DMS79 (cell line): ENCODE measurements at places on chromosomes 7 and 10.

- no peak for DNase-seq
Measured at GRCh38 chr10:88765816-88766215, 6.0 kb downstream of the LIPN start.

DNA sequence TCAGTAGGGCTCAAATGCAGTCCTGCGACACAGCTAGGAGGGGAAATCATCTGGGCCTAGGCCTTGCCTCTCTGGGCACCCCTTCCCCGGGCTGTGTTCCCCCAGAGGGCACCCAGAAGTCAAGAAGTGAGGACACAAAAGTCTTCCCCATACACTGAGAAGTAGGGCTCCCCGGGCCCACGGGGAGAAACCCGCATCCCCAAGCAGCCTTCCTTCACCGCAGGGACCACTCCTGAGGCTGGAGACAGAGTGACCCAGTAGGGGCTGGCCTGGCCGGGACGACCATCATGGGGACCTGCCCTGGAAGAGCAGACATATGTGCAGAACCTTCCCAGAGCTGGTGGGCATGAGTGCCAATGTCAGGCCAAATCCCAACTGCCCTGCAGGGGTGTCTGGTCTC lies 163.5 kb downstream of the GFRA1 start:
- DNase-seq = no peak

- DNase-seq = no peak
Measured at GRCh38 chr7:142385491-142386340, 127.9 kb upstream of the PRSS58 start.

DNA sequence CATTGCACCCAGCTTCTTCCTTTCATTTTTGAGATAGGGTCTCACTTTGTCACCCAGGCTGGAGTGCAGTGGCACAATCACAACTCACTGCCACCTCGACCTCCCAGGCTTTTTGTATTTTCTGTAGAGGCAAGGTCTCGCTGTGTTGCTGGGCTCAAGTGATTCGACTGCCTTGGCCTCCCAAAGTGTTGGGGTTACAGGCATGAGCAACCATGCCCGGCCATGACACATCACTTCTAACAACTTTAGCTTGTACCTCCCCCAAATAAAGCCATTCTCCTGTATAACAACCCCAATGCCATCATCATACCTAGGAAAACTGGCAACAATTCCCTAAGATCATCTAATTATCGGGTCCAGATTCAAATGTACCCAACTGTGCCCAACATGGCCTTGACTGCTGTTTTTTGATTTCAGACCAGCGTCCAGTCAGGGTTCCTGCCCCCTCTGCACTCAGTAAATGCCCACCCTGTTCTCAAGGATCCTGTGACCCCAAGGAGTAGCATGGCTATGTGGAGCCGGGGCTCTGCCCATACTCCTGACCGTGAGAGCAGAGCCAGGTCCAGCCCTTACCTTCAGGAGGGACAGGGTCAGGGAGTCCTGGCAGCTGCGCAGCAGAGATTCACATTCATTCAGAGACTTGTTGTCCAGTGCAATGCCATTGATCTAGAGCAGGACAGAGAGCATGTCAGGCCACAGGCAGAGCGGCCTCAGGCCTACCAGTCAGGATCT lies 102.6 kb downstream of the DLG5 start:
- DNase-seq = no peak

GRCh38 chr7:110001254-110001938 lies 1089.5 kb upstream of the LRRN3 start:
- DNase-seq = no peak

GRCh38 chr7:116403265-116403664 lies 96.3 kb upstream of the CAV2 start:
- no peak for DNase-seq

- DNase-seq = no peak
Measured at GRCh38 chr7:134870781-134871180, 91.3 kb downstream of the CALD1 start.

DNA sequence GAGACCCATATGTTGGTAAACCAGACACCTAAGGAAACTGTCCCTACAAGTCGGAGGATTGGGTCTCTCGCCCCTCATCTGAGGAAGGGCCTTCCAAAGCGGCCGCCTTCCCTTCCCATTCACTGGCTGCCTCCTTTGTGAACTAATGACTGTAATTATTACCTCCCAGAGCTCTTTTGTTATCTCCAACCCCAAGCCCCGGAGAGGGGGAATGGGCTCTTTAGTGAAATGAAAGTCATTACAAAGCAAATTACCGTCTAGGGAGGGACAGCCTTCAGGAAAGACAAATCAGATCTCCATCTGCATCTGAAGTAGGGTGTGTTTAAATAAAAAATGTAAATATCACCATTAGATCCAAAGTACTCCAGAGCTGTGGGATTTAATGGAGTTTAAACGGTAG lies 2.6 kb upstream of the GAD2 start:
- DNase-seq = peak; percentile 40

DNA sequence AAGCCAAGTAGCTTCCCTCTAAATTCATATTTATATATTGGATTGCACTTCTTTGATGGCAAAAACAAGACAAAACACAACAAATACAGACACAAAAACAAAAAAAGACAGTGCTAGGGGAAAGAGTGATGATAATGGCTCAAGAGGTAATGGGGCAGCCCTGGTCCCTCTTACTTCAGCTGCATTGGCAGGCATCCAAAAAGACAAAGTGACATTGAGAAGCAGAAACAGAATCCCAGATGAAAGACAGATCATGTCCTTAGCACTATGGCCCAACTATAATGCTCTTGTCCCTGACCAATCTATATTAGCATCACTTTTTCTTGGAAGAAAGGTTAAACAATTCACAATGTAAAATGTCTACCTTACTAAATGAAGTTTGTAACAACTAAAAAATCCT lies 76.2 kb downstream of the GPR85 start:
- DNase-seq = no peak

DNA sequence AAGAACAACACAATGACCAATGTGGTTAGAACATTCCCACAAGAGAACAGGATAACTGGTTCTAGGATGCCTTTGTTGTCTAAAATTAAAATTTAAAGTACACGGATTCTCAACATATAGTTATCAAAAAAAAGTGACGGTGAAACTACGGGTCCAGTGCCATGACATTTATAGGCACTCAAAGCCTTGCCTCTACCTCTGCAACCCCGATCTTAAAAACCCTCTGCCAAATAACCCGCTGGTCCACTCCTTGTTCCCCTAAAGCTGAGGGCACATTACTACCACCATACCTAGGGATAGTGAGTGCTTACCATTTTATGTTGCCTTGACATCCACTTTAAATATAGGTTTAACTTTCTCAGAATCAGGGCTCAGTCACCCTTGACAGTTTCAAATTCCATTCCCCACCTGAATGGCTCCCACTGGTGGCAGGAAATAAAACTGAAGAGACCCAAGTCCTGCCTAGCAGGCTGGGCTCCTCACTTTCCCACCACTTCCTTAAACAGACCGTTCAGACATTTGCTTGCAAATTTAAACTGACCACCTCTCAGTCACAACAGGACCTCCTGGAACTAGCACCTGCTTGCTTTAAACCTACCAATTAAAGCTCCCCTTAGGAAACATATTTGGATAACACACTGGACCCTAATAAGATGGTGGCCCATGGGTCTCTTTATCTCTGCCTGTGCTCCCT lies 169.9 kb upstream of the ASAH2 start:
- DNase-seq = no peak

DNA sequence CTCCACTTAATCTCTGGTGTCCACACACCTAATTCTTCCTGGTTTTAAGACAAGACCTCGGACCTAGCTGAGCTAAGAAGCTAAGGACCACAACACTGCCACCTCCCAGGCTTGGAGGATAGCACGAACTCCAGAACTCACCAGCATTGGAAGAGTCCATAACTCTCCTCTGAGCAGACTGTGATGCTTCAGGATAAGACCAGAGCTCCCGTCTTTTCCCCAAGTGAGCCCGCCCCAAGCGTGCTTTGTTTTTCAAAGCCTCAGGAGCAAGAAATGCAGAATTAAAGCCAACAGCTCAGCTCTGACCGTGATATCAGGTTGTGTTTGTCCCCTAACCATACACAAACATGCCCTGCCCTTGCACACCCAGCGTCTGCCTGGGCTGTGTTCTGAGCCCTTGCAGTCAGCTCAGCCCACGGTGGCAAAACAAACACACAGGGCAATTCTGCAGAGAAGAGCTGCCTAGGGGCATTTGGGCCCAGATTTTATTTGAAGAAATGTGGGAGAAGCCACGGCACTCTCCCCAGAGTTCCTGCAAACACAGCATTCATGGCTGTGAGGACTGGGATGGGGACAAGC lies 145.4 kb downstream of the WDR11 start:
- no peak for DNase-seq

DNA sequence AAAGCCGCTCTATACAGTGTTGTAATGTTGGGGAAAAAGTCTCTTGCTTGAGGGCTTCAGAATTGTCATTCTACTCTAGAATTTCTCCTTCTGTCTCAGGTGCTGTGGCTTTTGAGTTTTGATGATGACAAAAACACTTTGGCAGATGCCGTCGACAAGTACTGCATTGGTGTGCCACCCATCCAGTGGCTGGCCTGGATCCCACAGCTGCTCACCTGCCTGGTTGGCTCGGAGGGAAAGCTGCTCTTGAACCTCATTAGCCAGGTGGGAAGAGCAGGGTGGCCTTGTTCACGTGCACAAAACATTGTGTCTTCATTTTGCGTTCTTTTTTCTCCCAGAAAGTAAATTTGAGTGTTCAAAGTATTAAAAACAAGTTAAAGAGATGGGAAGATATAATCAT lies 112.0 kb downstream of the TRRAP start:
- peak; percentile 22 for DNase-seq

DNA sequence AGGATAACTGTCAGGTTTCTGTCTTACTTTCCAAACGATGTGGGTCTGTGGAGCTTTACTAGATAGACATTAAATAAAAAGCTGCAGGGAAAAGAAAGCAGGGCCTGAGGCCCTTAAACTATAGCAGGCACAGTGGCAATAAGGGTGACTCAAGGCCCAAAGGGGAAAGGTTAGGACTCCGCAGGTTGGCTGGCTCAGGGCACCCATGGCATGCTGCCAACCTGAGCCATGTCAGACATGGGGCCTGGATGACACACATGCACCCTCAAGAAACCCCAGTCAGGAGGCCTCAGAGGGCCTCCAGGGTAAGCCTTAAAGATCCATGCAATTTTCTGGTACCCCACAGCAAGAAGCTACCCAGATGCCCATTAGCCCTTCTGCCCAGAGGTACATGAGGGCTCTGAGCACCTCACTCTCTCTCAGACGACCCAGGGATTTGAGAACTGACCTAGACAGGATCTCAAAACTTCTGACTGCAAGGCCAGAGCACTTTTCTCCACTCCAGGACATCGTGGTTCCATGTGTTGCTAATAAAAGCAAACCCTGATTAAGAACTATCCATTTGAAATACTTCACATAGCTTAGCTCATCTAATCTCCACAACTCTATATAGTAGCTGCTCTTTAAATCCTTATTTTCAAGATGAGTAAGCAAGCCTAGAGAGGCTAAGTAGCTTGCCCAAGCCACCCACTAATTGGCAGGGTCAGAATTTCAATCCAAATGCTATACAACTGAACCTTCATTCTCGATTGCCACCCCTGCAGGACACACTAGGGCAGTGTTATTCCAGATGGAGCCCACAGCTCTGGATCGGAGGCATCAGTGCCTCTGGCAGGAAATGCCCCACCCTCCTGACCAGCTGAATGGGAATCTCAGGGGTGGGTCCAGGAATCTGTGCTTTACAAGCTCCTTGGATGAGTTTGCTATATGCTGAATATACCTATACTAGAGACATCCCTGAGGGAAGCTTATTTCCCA lies 132.5 kb upstream of the EFCAB10 start:
- no peak for DNase-seq

DNA sequence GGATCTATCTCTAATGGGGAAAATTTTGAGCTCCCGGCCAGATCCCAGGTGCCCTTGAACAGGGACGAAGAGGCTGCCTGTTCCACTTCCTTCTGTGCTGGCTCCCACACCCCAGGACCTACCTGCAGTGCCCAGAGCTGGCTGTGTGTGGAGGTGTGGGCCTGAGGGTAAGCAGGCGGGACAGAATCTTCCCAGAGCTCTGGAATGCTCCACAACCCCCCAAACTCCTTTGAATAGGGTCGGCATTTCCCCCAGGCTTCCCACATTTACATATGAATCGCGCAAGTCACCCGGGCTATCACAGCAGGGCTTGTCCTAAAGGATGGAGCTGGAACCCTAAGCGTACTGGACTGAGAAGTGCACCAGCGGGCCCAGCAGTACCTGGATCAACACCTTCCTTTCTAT lies 95.9 kb downstream of the DNMBP start:
- no peak for DNase-seq

- no peak for DNase-seq
Measured at GRCh38 chr7:158422887-158423560, 164.6 kb downstream of the PTPRN2 start.

DNA sequence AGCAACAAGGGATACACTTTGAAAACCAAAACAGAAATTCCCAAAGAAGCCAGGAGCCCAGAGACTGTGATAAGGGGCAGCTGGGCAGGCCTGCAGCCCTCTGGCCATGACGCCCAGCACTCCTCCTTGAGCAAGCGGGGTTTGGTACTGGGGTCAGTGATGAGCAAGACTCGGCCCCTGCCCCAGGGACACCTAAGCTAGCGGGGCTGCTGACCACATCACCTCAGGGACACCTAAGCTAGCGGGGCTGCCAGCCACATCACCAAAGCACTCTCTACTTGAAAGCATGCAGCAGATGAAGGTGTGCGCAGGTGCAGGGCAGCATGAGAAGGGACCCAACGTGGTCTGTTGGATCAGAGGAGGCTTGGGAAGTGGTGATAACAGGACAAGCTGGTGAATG lies 108.0 kb upstream of the PPP2R2D start:
- DNase-seq = no peak
